ENCODE measurements at places on chromosomes 3 and 15.

DNA sequence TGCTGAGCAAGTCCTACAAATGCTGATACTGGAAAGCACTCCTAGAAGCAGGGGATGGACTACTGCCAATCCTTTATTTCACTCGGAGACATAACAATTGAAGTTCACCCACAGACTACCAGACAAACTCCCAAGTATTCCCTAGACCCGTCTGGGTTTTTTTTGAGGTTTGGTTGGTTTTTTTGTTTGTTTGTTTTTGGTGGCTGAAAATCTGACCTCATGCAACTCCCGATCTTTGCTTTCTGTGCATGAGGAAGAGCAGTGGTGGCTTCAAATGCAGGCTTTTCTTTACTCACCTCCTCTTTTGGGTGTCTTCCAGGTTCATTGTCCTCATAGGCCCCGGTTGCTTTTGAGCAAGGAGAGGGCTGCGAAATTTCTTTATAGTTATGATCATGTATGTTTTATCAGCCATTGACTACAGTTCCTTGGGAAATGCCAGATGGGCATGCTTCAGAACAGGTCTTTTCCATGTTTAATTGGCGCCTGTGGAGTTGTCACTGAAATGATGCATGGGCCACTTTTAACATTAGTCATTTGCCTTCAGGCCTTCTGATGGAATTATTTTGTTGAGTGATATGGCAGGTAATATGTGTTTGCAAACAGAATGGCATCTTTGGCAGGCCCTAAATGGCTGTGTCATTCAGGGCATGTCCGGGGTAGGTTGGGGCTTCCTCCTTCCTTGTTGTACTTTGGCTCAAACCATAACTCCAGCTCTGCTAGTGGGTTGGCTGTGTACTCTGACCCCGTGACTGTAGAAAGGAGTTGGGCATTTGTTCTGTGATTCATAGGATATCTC, 81.3 kb upstream of the ZBED2 start:
- no peak for DNase-seq

DNA sequence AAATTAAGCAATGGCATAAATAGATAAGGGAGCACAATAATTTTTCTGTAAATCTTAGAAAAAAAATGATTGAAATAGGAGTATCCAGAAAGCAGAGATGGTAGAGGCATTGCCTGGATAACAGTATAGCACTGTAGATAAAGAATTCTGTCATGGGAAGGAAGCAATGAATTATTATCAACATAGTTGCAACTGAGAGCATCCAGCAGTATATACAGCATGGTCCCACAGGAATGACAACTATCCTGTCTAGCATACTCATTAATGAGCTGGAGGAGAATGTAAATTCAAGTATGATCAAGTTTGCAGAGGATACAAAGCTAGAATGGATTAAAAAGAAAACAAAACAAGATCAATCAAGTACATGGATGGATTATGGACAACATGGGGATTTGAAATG, 90.8 kb downstream of the DPH6 start:
- no peak for DNase-seq

DNA sequence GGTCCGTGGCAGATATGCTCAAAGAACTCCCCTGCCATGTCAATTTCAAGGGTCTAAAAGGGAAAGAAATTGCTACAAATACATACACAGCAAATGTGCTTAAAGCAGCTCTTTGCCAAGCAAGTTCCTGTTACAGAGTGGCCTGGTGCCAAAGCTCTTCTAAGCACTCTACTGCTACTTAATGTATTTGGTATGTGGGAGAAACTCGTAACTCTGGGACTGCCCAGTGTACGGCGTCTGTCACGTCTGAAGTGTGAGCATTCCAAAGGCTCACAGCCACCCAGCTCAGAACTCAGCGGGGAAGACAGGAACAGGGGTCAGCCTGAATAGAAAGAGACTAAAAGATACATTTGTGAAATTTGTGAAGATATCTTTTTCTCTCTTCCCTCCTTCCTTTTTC, 54.6 kb downstream of the RBMS3 start:
- no peak for DNase-seq

DNA sequence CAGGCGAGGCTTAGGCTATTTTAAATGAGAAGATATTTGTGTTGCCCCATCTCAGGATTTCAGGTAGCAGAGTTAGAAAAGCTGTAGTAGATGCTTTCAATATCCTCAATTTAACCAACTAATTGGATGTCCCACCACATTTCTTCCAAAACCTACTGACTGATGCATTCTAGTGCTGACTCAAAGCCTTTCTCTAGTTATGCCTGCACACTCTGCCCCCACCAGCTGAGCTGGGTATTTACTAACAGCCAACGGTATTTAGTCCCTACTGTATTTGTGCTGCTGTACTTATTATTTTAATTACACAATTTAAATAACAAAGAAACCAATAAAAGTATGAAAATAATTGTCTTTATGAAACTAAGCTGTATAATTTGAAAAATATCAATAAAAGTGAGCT, 139.5 kb downstream of the OSBPL10 start:
- DNase-seq, result no peak

- no peak for DNase-seq
Measured at GRCh38 chr15:70212963-70213315, 115.2 kb upstream of the TLE3 start.

DNA sequence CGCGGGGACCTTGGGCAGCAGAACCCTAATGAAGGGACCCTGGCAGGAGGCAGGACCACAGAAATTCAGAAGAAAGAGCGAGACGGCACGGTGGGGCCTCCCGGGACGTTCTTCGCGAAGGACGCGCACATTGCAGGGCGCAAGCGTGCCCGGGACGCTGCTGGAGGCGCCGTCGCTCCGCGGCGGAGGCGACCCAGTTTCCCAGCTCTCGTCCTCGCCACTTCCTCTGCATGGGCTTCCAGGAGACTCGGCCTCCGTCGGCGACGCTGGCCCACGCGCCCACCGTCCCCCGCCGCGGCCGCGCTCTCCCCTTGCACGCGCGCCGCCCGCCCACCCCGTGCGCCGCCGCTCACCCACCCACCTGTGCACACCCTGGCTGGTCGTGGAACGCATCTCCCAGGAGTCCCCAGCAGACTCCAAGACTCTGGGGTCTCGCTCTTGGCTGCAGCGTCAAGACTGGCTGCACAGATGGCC, 31.8 kb upstream of the SMAD3 start:
- DNase-seq, result no peak

GRCh38 chr15:89749951-89750559, 994 bp downstream of the MESP1 start:
- DNase-seq, result no peak

DNA sequence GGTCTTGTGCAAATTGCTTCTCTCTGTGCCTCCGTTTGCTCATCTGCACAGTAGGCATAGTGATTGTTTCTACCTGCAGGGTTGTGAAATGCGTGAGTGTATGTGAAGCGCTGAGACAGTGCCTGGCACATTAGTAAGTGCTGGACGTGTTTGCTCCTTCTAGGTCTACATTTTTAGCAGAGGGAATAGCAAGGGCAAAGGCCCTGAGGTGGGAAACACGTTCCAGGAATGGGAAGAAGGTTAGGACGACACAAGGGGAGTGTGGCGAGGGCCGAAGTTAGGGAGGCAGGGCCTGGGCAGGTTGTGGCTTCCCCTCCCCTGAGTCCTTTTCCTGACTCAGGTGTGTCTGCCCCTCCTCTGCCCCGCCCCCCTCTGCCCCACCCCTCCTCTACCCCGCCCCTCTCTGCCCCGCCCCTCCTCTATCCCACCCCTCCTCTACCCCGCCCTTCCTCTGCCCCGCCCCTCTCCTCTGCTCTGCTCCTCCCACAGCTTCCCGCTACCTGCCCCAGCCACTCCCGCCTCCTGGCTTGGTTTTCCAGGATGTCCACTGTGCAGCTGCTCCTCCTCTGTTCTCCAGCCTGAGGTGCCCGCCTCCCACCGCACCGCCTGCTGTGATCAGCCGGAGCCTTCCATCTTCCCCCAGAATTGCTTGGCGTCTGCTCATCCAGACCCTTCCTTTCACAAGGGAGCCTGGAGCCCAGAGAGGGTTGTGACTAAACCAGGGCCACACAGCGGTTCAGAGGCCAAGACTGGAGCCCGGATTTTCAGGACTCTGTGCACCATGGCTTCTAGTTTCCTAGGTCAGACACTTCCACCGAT, 31.1 kb upstream of the SMAD6 start:
- DNase-seq, result no peak

GRCh38 chr15:77474310-77474988, 53.8 kb downstream of the HMG20A start:
- DNase-seq, result no peak

DNA sequence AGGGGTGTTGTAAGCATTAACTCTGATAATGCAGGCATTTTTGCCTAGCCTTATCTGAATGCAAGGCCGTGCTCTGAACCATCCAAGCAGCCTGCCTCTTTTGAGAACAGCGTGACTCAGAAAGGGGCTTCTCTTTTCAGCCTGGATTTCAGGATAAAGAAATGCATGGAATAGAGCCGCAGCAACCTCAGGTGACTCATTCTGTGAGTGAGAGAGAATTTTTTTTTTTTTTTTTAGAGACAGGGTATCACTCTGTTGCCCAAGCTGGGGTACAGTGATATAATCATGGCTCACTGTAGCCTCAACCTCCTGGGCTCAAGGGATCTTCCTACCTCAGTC, 20.6 kb upstream of the PDE8A start:
- no peak for DNase-seq

DNA sequence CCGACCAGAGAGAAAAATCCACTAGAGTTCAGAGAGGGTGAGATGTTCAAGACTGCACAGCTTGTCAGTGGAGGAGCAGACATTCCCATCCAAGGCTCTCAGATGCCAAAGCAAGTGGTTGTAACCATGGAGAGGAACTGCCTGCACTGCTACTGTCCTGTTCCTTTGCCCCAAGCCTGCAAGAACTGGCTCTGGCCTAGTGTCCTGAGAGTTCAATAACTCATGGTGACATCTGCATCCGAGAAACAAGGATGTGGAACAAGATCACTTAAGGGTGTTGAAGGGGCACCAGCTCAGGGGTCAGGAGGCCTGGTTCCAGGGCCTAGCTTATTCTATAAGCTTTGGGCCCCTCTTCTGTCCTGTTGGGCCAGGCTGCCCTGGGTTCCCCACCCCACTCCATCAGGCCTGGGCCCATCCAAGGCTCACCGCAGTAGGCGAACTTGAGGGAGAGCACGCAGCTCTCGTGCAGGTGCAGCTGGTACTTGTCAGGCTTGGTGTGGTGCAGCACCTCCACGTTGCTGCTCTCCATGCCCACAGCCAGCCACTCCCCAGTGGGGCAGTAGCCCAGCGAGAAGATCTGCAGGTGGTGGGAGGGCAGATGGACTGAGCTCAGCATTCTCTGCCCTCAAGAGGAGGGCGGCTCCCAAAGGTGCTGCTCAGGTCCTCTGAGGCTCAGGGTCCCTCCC, 45.6 kb downstream of the TLE3 start:
- no peak for DNase-seq

GRCh38 chr15:32717426-32718226, at the start of gene GREM1:
TSS of gene GREM1 (plus strand) at chr15:32718004. CDS start at chr15:32730691, 12,687 bp downstream.
- no peak for DNase-seq

GRCh38 chr15:73799466-73799865, 46.3 kb upstream of the INSYN1 start:
- no peak for DNase-seq

DNA sequence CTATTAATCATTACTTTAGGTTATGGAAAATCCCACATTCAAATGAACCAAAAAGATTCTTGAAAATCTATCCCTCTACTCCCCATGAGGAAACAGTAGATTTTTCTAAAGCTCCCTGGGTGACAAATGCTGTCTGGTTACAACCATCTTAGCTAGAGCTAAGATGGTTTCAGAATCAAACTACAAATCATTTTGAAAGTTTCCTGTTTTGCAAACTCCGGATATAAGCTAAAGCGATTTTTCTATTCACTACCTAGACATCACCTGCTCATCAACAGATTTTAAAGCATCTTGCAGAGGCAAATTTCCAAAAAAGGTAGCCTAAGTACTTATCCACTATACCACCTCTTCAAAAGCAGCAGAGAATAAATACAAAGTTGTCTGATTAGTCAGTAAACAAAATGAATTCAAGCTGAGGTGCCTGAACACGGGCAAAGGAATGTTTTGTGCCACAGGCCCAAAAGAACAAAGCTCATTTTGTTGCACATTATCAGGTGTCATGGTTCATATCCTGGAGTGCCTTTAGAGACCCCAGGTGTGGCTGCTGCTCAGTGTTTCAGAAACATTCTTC, 204.9 kb downstream of the TNIK start:
- DNase-seq, result no peak

GRCh38 chr15:88032787-88033186, 223.8 kb downstream of the NTRK3 start:
- DNase-seq, result no peak

DNA sequence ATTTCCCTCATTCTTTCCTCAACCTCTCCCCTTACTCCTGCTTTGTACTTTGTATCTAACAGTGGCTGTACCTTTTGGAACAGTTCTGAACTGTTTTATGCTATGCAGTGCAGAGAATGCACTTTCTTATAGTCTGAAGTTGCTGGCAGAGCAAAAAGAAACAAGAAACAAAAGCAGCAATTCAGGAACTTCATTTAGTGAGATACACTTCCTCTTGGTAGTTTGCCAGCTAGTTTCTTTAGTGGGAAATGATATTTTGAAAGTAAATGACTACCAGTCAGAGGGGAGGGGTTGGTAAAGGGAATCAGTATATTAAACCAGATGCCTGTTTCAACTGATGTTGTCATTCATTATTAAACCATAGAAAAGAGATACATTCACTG, 55.0 kb upstream of the CHD2 start:
- no peak for DNase-seq

DNA sequence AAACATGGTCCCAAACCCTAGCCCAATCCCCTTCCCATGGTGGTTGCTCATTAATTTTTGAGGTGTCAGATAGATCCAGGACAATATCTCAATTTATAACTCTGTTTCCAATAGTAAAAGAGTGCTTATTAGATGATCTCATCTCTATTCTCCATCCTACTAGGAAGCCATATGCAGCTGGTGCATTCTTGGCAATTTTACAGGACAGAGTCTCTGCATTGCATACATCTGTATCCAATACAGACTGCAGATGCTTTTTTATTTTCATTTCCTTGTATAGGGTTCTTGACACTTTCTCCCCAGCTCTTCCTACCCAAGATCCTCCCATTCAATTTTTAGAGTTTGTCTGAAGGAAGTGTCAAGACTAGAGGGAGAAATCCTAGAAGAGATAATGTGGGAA, 194.8 kb upstream of the DPH6 start:
- no peak for DNase-seq

DNA sequence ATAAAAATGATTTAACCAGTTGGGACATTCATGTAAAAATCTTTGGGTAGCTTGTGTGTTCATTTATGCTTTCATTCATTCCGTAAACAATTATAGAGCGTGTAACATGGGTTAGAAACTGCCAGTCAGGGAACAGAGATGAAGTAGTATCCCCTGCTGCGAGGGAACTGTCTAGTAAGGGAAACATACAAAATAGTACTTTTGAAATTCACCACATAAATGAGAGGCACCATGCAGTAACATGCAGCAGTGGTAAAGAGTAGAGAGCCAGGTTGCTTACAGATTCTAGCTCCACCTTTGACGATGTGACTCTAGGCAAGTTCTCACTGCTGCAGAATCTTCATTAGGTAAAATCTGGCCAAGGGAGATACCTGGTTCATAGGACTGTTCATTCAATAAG, 938 bp downstream of the DZIP3 start:
- no peak for DNase-seq

DNA sequence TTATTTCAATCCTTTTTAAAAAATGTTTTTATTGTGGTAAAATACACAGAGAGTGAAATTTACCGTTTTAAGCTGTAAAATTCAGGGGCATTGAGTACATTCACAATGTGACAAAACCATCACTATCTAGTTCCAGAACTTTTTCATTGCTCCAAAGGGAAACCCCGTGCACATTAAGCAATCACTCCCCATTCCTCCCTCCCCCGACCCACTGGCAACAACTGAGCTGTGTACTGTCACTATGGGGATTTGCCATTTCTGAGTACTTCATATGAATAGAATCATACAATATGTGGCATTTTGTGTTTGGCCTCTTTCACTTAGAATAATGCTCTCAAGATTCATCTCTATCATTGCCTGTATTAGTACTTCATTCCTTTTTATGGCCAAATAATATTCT, 45.5 kb upstream of the BOC start:
- no peak for DNase-seq

Measured in T-helper 17 cell (primary cell).